ENCODE measurements at places on chromosomes 12 and 14.
A peak's percentile ranks its signal among the peaks of the same experiment; 100 is the strongest.

- DNase-seq: no peak
These were observed 19.3 kb downstream of the PLEKHA5 start for GRCh38 chr12:19148860-19149259.

GRCh38 chr12:45259675-45260074 lies 43.8 kb downstream of the ANO6 start:
- no peak for DNase-seq

GRCh38 chr12:46608431-46609272 lies 217.1 kb downstream of the SLC38A4 start:
- no peak for DNase-seq

GRCh38 chr14:68592948-68593556 lies 199.8 kb downstream of the ZFP36L1 start:
- DNase-seq: no peak

DNA sequence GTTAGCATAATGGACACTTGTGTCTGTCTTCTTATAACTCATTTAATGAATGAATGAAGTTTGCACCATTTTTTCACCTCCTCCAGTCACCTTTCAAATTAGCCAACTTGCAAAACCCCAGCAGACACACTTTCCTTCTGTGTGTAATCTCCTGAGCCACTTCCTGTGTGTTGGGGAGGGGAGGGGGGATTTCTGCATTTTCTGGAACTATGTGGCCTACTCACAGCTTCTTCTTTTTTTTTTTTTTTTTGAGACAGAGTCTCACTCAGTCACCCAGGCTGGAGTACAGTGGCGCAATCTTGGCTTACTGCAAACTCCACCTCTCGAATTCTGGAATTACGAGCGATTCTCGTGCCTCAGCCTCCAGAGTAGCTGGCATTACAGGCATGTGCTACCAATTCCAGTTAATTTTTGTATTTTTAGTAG lies 4.1 kb upstream of the SERPINA1 start:
- peak; percentile 23 for DNase-seq

DNA sequence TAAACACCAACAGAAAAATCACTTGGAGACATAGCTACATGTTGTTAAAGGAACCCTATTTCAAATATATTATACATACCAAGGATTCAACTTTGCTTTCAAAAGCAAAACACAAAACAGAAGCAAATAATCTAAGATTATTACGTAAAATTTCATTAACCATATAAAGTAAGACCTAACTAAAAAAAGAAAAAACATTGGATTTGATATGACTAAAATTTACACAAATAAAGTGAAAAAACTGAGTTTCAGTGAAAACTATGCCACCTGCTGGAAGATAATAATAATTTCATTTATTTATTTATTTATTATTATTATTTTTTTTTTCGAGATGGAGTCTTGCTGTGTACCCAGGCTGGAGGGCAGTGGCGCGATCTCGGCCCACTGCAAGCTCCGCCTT lies 45.2 kb downstream of the WDHD1 start:
- no peak for DNase-seq

GRCh38 chr12:68451261-68452077 lies 119.3 kb upstream of the MDM1 start:
- no peak for DNase-seq

- no peak for DNase-seq
These were observed 40.5 kb upstream of the GPR68 start for GRCh38 chr14:91284791-91285548.

DNA sequence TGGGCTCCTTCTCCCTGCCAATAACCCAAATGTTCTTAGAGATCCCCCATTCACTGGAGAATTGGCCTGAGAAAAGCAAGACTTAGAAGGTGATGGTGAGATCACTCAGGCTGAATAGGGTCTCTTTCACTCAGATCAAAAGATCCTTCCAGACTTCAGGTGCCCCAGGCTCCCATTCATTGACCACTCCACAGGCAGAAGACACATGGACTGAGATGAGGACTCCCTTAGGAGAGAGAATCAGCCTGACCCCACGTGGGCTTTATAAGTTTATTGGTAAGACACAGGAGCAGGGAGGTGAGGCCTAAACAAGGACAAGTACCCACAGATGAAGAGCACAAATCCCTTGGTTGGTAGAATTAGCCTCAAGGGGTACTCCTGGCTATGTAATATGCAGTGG lies 6.1 kb upstream of the KRT72 start:
- DNase-seq: no peak

- DNase-seq: peak; percentile 83
These were observed 685 bp upstream of the CDH24 start for GRCh38 chr14:23057757-23058653.

DNA sequence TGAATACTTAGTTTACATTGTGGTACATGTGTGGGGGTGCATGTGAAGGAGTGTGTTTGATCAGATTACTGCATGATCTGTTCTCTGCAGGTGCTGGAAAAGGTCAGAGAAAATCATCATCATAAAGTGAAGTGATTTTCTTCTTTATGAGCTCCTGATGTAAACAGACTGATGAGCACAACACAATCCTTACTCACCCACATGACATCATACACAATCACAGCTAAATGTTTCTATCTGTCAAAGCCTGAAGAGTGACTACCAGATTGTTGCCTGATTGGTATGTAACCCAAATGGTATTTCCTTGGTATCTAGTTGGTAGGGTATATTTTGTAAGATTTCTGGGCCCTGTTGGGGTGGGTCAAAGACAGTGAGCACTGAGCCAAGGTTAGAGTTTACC lies 270.8 kb downstream of the FOXG1 start:
- DNase-seq: no peak

GRCh38 chr14:21494902-21495762 lies 16.0 kb downstream of the METTL3 start:
- DNase-seq: no peak

DNA sequence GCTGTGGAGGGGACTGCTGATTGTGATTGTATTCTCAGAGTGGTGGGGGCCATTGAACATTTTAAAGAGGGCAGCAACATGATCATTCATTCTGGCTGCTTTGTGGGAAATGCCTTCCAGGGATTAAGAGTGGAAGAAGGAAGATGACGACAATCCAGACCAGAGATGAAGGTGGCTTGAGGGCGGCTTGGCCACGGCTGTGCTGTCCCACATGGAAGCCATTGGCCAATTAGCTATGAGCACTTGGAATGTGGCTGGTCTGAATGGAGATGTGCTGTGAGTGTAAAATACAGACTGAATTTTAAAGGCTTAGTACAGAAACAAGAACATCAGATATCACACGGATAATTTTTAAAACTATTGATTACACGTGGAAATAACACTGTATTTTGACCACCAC lies 19.2 kb upstream of the SLC10A1 start:
- DNase-seq: no peak

DNA sequence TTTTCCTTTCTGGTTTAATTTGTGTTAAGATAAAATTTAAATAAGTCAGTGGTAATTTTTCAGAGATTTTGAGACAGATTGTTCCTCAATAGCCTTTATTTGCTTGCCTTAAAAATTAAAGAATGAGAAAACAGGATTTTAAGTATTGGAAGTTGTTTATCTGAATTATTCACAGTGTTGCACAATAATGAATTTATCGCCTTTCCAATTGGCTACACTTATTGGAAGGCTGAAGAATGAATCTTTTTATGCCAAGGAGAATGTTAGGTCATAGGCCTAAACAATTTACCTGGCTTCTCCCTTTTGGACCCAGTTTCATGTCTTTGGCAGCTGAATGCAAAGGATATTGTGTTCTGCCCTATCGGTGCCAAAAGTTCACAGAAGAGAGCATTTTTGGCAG lies 250.2 kb downstream of the NPAS3 start:
- DNase-seq: no peak

- peak; percentile 15 for DNase-seq
These were observed 565 bp downstream of the NT5DC3 start for GRCh38 chr12:103840462-103840875.

GRCh38 chr12:115979351-115979750 lies 298.1 kb downstream of the MED13L start:
- no peak for DNase-seq

DNA sequence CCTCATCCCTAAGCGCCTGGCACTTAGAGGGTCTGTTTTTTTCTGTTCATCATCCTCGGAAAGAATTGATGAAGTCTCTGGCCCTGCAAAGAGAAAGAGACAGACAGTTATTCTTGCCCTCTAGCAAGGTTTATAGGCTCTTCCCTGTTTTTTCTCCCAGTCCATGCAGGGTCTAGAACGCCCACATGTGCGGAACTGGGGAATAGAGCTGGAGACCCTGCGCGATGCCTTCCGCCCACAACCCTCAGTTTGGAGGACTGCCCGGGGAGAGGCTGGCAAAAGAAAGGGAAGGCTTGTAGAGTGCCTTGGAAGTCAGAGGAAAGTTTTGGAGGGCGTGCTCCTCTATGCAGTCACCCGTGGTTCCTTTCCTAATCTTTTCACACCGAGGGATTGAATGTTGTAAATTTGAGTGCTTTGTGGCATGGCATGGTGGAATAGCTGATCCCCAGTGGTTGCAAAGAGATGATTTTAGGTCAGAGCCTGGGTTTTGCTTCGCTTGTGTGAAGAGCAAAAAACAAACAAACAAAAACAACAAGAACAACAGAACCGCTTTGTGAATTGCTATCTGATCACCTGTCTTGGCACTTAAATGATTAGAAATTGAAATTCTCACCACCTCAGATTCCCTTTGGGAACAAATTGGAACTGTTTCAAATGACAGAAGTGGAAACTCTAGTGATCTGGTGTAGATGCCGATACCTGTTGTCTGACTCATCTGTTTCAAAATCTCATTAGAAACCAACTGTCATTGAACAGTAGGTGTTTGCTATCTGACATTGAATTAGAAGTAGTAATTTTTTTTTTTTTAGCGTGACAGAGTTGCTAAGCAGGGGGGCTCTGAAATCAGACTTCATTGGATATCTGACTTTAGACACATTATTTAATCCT lies 947 bp downstream of the GAS2L3 start:
- DNase-seq: no peak

GRCh38 chr12:6390084-6390799 lies 6.3 kb downstream of the LTBR start:
- DNase-seq: no peak

GRCh38 chr12:40011775-40012129 lies 94.1 kb downstream of the SLC2A13 start:
- no peak for DNase-seq

GRCh38 chr14:39712293-39712999 lies 280.2 kb upstream of the FBXO33 start:
- DNase-seq: no peak
